ENCODE measurements at places on chromosomes 6 and 20.

GRCh38 chr6:13304101-13304500 is 24.2 kb downstream of the TBC1D7 start:
- no peak for DNase-seq

- DNase-seq = peak; percentile 58
Observed at GRCh38 chr6:75205776-75206575, at the start of gene COL12A1. Gene COL12A1 (minus strand): TSS chr6:75206053. CDS start chr6:75202792, 3,261 bp downstream.

- DNase-seq = no peak
Observed at GRCh38 chr6:87251225-87251624, 71.2 kb upstream of the SMIM8 start.

- peak; percentile 74 for DNase-seq
Observed at GRCh38 chr6:132483779-132484679, 28.9 kb downstream of the STX7 start.

- DNase-seq = no peak
Observed at GRCh38 chr20:14477125-14477524, 139.7 kb upstream of the FLRT3 start.

All from NCI-H146 (cell line).